NCI-H1092 (cell line): ENCODE measurements at places on chromosomes 2 and 18.

DNA sequence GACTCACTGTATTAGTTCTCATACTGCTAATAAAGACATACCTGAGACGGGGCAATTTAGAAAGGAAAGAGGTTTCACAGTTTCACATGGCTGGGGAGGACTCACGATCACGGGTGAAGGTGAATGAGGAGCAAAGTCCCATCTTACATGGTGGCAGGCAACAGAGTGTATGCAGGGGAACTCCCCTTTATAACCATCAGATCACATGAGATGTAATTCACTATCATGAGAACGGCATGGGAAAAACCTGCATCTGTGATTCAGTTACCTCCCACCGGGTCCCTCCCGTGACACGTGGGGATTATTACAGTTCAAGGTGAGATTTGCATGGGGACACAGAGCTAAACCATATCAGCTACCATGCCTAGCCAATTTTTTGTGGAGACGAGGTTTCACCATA, 168.2 kb downstream of the NEDD4L start:
- DNase-seq: no peak

DNA sequence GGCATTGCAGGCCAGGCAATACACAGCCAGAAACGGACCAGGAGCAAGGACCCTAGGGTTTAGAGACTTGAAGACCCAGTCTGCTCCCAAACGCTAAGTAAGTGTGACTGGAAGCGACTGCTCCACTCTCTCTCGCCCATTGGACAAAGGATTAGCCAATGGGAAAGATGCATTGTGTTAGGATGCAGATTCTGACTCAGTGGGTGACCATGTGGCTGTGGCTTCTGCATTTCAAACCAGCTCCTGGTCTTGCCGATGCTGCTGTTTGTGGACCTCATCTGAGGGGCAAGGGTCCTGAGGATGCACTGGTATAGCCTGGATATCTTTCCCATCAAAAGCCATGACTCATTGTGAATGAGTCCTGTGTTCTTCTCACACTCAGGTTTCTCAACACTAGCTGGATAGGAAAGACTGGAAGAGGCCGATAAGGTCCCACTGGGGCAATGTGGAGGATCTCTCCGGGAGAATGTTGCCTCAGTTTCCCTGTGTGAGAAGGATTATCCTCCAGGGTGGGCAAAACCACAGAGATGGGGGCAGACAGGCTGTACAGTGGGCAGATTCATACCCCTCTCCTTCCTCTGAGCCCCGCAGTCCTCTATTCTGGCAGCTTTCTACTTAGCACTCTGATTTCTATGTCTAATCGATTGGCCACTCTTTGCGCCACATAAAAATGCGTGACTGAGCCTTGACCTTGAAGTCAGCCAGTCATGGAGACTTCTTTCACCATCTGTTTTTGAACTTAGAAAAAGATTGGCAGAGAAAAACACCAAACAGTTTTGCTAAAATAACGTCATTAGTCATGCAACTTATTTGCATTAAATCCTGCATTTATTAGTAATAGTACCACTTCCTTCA, 257.1 kb downstream of the PRKCE start:
- no peak for DNase-seq

DNA sequence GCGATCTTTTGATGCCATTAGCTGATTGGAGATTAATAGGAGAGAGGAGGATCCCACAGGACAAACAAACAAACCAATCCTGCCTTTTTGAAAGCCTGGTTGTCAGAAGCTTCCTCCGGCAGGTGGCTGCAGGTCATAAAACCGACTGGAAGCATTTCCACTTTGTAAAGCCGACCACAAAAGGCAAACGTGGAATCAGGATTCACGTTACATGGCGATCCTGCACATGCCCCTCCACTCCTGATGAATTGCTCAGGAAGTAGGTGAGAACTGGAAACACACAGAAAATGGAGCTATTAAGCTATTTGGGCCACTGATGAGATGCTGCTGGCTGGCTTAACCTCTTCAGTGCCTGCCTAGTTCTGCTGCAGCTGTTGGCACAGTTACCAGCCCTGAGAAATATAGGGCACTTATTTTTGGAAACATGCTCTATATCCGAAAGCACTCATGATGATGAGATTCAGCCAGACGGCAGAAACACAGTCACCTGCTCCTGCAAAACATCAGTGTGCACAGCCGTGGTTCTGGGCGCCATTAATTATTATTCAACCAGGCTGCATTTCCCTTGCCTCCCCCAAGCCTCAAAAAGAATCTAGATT, 110.3 kb upstream of the ST6GAL2 start:
- no peak for DNase-seq

DNA sequence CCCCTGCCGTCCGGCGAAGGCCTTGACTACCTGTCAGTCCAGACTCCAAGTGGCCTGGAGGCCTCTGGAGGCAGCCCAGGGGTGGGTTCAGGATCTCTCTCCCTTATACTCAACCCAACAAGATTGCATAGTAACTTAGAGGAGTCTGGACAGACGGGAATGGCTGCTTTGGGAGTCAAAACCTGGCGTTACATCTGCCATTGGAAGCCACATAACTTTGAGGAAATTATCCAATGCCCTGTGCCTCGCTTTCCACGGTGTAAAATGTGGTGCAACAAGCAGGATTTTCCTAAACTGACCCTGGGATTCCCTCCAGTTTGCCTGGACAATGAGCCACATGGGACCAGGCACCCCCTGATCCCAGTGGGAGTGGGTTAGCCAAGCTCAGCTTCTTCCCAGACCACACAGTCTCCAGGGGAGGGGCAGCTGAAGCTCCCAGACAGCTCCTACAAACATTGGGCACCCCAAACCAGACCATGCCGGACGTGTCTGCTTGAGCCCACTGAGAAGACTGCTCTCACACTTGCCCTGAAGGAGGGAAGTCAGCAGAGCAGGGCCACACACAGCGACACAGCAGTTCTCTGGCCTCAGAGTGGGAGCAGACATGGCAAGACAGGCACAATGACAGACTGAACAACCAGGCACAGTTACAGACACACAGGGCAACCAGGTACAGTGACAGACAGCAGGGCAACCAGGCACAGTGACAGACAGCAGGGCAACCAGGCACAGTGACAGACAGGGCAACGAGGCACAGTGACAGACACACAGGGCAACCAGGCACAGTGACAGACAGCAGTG, 65.6 kb upstream of the RAB6C start:
- DNase-seq: no peak

DNA sequence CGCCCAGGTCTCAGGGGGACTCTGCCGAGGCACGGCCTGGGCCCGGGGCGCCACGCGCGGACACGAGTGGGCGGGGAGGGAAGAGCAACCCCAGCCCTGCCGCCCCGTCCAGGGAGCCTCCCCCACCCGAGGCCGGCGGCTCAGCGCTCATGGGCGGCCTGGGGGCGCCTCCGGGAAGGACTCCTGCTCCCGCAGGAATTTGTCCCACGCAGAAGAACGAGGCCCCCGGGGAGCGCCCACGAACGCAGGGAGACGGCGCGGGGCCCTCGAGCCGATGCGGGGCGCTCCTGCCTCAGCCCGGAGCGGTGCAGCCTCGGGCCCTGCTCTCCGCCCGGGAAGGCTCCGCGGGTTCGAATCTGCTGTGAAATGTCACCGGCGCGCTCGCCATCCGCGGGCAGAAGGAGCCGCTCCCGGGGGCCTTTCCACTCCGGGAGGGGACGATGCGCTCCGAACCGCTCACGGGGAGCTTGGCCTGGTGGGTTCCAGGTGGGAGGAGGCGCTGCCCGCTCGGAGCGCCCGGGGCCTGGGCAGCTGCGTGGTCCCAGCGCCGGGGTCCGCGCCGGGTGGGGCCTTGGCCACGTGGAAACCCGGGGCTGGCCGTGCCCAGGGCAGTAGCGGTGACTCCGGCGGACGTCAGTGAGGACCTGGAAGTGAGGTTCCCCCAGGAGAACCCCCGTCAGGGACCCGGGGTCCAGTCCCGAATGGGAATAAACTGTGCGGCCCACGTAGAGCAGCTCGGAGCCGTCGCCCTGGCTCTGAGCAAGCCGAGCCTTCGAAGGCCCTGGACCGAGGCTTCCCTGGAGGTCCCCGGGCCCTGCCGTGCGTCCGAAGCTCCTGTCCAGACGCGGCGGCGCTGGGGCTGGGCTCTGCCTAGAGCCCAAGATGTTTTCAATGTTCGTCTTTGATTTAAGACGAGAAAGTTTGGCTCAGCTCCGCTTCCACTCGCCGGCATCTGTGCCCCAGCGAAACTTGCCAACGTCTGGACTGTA, 41.4 kb upstream of the CTDP1 start:
- no peak for DNase-seq

GRCh38 chr2:200258081-200258480, 48.4 kb upstream of the SPATS2L start:
- no peak for DNase-seq

GRCh38 chr18:11844436-11844835, 6.8 kb upstream of the CHMP1B start:
- DNase-seq: no peak

DNA sequence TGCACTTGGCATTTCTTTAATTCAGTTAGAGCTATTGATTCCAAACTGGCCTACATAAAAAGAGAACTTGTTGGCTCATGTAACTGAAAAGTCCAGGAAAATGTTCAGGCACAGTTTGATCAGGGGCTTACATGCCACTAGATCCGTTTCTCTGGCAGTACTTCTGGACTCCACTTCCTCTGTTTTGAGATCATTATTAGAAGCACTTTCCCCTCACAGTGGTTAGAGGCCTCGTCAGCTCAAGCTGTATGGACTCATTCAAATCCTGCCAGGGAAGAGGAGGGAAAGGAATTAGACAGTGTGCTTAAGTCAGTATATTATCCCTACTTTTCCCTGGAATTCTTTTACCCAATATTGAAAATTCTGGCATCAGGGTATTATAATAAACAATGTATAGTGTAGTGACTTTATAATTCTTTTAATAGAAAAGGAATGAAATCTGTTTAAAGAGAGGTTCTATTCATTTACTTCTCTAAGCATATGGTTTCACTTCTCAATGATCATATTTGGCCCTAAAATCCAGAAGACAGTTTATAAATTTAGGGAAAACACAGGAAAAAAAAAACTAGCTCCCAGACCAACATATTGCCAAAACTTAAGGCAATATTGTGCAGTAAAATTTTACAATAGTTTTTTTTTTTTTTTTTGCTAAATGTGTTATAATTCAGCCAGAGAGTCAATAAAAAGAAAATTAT, 92.0 kb downstream of the ARMC9 start:
- DNase-seq: no peak

- no peak for DNase-seq
Observed at GRCh38 chr2:48693066-48693465, 62.5 kb downstream of the LHCGR start.

DNA sequence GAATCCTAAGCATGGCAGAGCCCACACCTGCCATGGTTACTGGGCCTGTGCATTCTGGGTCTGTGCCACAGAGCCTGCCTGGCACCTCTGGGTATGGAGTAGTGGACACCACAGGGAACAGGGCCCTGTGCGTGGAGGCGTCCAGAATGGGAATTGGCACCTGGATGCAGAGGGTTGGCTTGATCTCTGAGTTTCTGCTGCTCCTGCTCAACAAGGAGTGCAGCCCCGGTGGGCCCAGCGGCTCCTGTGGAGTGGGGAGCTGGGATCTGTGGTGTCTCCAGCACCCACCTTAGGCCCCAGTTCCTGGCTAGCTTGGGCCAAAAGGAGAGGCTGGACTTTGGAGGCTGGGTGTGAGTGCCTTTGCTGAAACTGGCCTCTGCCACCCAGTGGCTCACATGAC, 7.9 kb upstream of the ANKRD62 start:
- DNase-seq: no peak

DNA sequence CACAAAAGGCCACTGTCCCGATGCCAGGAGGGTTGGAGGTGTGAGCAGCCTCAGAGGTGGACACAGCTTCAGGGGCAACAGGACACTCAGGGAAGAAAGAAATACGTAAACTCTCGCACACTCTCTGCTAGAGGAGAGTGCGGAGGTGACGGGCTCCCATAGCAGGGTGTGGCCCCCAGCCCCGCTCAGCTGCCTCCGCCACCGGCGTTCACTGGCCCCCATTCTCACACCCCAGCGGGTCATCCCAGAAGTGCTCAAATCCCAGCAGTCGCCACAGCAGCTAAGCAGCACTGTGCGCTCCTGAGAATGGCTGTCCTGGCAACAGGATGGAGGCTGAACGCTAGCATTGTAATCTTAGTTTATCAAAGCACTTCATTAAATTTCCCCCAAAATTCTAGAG, 315.6 kb upstream of the SALL3 start:
- no peak for DNase-seq

DNA sequence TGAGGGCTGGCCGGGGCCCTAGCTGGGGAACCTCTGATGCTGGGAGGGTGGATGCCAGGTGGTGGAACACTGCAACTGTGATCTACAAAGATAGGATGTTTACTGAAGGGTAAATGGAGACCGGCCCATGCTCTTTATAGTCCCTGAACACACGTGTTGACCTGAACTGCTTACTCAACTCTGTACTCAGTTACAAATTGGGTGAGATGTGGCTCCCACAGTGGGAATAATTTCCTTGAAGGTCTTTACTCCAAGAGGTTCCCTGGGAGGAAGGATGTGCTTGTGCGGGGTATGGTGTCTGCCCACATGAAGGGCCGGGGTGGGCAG, 254.1 kb downstream of the PRKCE start:
- DNase-seq: no peak

- DNase-seq: no peak
Observed at GRCh38 chr2:54295911-54296310, 39.9 kb upstream of the TSPYL6 start.

- DNase-seq: no peak
Observed at GRCh38 chr2:239593455-239593854, 192.6 kb upstream of the HDAC4 start.

DNA sequence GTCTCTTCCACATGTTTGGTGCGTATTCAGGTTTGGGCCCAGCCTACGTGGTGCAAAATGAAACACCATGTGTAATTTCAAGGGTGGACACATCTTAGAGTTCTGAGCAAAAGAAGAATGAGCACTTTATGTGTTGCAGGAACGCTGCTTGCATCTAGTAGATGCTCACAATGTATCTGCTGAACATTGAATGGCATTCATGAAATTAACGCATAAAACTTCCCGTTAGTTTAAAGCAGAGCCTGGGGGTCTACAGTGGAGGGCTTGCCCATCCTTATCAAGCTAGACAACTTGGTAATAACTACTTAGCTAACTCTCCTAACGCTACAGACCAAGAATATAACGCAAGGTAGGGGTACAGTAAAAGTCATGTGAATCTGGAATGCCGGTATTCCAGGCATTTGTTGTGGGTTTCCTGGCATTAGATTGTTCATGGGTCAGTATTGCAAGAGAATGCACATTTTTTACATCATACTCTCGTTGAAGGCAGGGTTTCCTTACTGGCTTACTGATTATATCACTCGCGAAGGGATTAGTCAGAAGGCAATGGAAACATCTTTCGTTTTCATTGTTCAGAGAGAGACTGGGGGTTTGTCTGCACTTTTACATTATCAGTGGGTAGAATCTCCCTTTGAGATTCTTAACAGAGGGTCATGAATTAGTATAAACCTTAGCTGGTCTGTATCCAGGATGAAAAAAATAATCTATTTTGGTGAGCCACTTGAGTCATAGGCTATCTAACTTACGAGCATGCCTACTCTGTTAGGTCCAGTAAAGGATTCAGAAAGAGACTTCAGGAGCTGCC, 229.5 kb upstream of the EPAS1 start:
- DNase-seq: no peak
